ENCODE measurements at places on chromosomes 11 and 22.
A peak's percentile ranks its signal among the peaks of the same experiment; 100 is the strongest.

DNA sequence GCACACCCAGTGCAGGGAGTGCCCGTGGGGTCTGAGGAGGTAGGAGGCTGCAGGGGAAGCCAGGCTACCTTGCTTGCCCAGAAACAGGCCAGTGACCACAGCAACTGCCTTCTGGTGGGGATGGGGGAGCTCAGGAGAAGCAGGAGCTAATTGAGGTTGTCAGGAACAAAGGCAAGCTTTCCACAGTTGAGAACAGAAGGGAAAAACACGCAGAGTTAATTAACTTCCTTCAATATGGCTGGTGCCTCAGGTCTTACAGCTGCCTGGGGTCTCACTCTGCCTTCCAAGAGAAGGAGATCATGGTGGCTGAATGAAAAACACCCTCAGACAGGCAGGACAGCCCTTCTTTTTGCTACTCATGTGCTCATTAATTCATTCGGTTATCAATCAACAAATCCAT lies 127.9 kb upstream of the SYT13 start:
- DNase-seq, result no peak

- DNase-seq, result no peak
These were observed 1.4 kb upstream of the LIF start for GRCh38 chr22:30247974-30248373.

DNA sequence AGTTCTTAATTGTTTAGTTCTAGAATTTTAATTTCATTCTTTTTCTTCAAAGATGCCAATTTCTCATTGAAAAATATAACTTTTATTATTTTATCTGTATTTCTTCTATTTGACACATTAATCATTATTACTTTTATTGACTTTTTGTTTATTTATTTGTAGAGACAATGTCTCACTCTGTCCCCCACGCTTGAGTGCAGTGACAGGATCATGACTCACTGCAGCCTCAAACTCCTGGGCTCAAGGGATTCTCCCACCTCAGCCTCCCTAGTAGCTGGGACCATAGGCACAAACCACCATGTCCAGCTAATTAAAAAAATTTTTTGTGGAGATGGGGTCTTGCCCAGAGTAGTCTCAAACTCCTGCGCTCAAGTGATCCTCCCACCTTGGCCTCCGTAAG lies 30.3 kb upstream of the FBLN1 start:
- DNase-seq, result no peak

DNA sequence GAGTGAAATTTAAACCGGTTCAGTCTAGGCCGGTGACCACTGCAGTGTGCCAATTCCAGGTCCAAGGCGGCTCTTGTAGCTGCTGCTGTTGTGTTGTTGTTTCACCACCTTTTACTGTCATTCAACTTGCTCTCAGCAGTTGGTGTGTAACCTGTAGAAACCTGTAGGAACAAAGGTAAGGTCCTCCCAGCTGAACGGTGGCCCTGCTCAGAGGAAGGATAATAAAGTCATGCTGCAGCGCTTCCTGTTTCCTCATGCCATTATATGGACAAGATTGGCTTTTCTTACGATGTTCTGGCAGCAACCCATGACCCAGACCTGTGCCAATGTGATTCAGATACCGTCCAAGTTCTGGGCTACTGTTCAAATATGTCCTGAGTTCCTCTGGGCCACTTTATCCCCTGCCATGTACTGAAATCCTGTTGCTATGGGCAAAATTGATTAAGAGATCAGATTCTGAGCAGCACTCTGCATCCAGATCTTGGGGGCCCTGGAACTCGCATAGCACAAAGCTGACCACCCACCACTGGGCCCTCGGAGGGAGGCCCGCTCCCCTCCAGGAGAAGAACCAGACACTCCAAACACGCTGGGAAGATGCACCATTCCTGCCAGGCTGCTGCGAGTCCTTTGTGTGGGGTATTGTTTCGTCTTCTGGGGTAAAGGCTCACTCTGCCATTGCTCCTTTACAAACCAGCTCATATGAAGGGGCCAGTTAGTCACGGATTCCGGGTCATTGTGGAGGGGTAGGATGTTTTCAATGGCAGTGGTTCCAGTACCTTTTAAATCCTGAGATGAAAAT lies 13.2 kb downstream of the FAM181B start:
- no peak for DNase-seq

- peak; percentile 18 for DNase-seq
These were observed 7.2 kb downstream of the TMEM86A start for GRCh38 chr11:18705651-18706281.

DNA sequence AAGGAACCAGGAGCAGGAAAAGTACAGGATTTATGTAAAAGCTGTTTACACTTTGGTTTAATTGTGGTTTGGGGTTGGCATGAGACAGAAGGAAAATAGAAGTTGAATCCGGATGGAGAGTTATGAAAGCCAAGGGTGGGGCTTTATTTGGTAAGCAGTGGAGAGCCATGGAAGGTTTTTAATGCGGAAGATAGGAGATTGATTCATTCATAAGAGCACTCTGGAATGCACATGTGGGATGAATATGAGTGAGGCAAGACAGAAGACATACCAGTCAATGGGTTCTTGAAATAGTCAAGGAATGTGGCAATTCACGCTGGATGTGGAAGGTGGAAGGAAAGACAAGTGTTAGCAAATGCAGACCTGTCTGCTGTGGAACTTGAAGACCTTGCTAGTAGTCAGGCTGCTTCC lies 9.3 kb upstream of the GLB1L3 start:
- DNase-seq, result no peak

GRCh38 chr11:68509066-68509465 lies 48.5 kb downstream of the PPP6R3 start:
- no peak for DNase-seq

GRCh38 chr11:9760193-9760575 lies 96.3 kb downstream of the SWAP70 start:
- no peak for DNase-seq

- DNase-seq, result no peak
These were observed 383.8 kb downstream of the AASDHPPT start for GRCh38 chr11:106461148-106461691.

DNA sequence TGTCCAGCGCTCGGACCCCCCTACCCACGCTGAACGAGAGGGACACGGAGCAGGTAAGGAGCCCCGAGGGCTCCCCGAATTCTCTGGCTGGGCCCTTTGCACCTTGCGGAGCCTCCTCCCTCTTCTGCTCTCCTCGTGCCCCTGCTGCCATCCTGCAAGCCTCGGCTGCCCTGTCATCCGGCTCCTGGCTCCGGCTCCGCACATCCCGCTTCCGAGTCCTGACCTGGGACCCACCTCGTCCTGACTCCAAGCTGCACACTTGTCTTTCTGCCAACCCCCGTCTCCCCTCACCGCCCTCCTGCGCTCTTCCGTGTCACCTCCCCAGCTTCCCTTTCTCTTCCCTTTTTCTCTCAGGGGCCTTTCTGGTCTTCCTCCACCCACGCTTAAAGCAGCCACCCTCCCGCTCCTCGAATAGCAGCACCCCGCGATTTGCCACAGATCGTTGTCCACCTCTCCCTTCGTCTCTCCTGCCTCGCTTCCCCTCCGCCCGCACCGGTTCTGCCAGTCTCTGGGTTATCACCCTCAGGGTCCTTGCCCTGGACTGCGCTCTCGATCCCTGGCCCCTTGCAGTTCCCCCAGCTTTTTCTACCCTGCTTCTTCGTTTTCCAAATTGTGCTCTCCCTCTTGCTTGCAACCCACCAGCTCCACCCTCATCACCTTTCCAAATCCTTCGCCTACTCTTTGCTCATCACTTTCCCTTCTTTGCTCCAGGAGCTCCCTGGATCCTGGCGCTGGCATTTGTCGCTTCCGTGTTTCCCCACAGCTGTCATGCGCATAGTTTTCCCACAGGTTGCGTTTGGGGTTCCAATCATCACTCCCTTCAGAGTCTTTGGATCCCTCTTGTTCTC lies 822 bp downstream of the MARK2 start:
- peak; percentile 61 for DNase-seq

DNA sequence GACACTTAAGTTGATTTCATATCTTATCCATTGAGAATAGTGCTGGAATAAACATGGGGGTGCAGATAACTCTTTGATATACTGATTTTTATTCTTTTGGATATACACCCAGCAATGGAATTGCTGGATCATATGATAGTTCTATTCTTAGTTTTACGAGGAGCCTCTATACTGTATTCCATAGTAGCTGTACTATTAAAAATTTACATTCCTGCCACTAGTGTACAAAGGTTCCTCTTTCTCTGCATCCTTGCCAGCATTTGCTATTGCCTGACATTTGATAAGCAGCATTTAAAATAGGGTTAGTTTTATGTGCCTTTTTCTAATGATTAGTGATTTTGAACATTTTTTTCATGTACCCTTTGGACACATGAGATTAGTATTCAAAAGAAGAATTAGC lies 554.2 kb downstream of the JRKL start:
- no peak for DNase-seq

GRCh38 chr11:36350137-36350513 lies 54.0 kb downstream of the PRR5L start:
- DNase-seq, result no peak

GRCh38 chr11:2932850-2933251 lies 3.6 kb upstream of the PHLDA2 start:
- DNase-seq, result no peak

DNA sequence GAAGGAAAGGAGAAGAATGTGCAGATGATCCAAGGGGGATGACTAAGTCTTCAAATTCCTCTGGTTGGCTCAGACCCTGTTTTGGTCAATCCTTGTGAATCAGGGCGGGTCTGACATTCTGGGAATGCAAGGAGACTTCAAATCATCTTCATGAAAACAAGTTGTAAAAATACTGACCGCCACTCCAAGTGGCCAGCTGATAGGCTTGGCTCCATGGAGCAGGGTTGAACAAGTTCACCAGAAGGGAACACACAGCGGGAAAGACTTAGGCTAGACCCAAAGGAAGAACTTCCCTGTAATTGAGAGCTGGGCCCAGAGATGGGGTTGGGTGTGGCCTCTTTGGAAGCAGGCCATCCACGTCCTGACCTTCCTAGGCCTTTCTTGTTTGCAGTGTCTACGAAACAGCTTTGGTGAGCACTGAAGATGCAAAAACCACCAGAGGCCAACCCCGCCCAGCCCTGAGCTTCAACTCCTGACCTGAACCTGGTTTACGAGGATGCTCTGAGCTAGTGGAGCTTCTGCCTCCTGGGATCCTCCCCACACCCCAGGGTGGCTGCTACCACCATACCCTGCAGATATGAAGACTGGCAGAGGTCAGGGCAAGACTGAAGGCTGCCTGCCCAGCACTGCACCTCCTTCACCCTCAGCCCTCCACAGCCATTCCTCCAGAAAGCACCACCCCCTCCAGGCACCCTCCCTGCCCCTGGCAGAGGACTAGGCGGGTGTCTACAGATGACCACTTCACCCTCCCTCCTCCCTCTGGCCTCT lies 26.1 kb downstream of the GDPD5 start:
- DNase-seq, result no peak

GRCh38 chr11:78070621-78071020 lies 7.0 kb downstream of the THRSP start:
- no peak for DNase-seq

DNA sequence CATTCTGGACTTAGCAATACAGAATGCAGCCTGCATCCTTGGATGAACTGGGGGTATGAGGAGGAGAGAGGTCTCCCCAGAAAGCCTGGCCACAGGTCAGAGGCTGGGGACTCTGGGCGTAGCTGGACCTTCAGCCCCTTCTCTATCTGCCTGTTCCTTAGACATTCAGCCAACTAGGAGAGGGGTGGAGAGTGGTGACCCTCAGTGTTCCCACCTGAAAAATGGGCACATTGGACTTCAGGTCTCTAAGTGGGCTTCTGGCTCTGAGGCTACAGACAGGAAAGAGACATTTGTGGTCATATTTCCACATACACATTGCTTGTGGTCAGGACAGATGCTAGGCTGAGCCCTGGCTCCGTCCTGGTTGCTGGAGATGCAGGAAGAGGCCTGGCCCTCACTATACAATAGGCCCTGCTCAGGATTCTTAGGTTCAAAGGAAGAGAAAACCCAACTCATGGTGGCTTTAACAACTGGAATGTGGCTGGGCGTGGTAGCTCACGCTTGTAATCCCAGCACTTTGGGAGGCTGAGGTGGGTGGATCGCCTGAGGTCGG lies 30.1 kb upstream of the CBX7 start:
- no peak for DNase-seq

- no peak for DNase-seq
These were observed 8.7 kb upstream of the DAGLA start for GRCh38 chr11:61671527-61671926.

DNA sequence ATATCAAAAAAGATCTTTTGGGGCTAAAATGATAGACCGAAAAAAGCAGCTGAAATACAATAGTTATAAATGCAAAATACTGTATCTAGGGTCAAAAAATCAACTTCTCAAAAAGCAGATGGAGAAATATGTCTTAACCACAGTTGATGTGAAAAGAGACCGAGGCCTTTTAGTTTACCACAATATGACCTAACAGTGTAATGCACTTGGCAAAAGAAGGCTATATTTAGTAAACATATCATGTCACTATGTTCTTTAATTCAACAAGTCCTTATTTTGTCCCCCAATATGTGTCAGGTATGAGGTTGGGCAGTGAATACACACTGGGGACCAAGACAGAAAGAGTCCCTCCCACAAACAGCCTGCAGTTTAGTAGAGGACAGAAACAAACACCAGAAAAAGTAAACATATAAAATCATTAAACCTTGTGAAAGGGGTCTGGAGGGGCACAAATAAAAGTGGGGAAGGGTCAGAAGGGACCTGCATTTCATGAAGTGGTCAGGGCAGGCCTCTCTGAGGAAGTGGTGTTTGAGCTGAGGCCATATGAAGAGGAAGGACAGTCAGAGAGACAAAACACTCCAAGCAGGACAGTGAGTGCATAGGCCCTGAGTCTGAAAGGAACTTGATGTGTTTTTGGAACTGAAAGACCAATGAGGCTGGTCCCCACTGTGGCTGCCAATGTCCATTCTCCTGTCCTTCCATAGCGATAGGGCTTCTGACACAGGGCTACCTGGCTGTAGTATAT lies 53.4 kb downstream of the LIF start:
- no peak for DNase-seq

DNA sequence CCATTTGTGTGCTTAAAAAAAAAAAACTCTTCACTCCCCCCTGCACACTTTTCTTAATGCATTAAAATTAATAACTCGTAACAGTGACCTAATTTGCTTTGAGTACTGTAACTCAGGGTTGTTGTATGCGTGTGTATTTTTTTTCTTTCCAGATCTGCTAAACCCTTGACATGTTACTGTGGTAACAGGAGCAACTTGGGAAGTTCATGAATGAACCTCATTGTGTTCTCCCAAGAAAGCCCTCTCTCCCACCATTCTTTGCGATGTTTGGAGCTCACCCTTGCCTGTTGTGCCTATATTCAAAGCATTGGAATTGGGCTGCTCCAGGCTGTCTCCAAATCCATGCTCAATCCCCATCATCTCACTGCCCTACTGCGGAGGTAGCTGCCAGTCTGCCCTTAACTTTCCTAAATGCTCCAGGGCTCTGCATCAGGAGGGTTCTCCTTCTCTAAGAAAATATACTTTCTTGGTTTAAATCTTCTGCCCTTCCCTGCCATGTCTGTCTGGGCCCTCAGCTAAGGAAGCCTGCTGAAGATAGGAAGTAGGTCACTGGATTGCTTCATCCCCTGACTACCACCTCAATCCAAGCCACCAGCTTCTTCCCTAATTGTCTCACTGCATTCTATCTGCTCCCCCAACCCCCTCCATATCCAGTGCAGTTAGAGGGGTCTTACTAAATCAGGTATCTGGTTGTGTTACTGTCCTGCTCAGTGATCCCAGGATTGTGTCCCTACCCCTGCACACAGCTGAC lies 70.3 kb downstream of the KIRREL3 start:
- DNase-seq, result no peak

Measured in CD4-positive, alpha-beta memory T cell (primary cell).